ENCODE measurements at places on chromosomes 12 and 14.
A peak's percentile ranks its signal among the peaks of the same experiment; 100 is the strongest.

GRCh38 chr12:131783915-131784541, 44.2 kb upstream of the MMP17 start:
- DNase-seq, result peak; percentile 90

- no peak for DNase-seq
These were observed 7.9 kb upstream of the GPR132 start for GRCh38 chr14:105072892-105073719.

- DNase-seq, result peak; percentile 14
These were observed 117.5 kb downstream of the ASCL4 start for GRCh38 chr12:107891967-107892366.

- peak; percentile 56 for DNase-seq
These were observed 988 bp upstream of the TMEM263 start for GRCh38 chr12:106954462-106955376.

- DNase-seq, result peak; percentile 13
These were observed 69.1 kb upstream of the HOXC13 start for GRCh38 chr12:53869500-53869899.

GRCh38 chr12:19191563-19191962, 62.0 kb downstream of the PLEKHA5 start:
- DNase-seq, result no peak

GRCh38 chr12:67512061-67512460, 136.5 kb upstream of the DYRK2 start:
- no peak for DNase-seq

DNA sequence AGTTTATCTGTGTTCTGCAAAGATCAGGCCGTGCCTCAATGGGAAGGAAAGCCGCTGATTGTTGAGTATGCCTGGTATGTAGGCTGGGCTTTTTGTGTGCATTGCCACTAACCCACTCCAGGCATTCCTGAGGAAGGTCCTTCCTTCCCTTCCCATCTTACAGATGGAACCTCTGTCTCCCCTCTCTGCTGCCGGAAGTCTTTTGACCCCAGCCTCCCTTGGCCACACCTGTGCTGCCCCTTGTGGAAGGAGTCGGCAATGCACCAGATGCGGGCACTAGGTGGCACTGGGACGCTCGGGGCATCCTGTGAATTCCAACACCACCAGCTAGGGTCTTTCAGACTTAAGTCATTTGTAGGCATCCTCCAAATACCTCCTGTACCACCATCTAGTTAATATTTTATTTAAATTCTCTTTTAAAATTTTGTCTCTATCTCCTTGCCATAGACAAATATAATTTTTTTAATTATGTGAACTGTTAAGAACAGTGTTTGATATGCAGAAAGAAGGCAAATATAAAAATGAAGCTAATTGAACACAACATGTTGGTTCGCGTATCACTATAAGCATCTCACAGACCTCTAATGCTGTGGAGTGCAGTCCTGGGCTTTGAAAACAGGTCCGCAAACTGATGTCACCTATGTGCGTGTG, 99.6 kb downstream of the RIN3 start:
- peak; percentile 57 for DNase-seq

GRCh38 chr14:36021591-36022320, 154.8 kb downstream of the PTCSC3 start:
- no peak for DNase-seq

DNA sequence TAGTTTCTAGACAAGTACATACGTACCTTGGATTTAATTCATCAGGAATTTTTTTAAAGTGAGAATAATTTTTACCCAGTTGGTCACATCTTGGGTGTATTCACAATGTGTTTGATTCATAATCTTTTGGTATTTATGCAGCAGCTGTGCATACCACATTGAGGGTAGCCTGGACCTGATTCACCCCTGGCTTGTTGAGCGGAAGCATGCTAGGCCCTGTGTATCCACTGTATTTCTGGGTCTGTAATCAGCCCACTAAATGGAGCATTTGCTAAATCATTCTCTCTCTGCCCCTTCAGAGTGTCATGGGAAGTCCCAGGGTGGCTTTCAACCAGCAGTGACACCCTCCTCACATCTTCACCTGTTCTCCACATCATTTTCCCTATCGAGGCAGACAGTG, 203.8 kb upstream of the RGS6 start:
- no peak for DNase-seq

- no peak for DNase-seq
These were observed 8.2 kb upstream of the A2M start for GRCh38 chr12:9123781-9124382.

- no peak for DNase-seq
These were observed 197.0 kb upstream of the PRICKLE1 start for GRCh38 chr12:42786400-42787148.

GRCh38 chr12:91857813-91858542, 287.7 kb downstream of the BTG1 start:
- DNase-seq, result no peak

DNA sequence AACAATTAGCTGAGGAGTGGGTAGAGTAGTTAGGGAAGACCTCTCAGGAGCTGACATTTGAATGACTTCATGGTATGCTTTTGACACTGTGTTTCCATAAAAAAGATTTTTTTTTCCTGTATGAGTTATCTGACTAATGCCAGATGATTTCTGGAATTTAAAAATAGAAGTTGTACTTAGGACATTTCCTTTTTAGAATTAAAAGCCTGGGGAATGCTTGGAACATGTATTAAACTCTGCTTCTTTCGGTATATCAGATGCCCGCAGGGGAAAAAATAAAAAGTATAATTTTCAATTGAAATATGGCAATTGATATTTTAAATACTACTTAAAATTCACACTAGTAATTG, 41.1 kb downstream of the BRMS1L start:
- DNase-seq, result no peak

DNA sequence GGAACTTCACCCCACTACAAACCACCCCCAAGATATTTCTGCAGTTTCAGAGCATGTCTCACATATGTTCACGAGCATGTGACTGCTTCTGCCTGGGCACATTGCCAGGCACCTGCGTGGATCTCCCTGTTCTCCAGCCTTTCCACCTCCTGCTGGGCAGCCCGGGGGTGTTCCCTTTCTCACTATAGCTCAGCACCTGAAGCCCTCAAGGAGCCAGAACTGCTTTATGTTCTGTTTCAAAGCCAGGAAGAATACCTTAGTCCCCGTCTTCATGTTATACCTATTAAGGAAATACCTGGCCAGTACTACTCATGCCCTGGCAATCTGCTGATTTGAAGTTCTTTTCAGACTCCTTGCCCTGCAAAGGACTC, 4.2 kb upstream of the FGF6 start:
- no peak for DNase-seq

- peak; percentile 71 for DNase-seq
These were observed 29.8 kb upstream of the CDKN3 start for GRCh38 chr14:54366736-54367735.

- DNase-seq, result peak; percentile 31
These were observed 1.6 kb upstream of the CHD4 start for GRCh38 chr12:6608592-6609281.

GRCh38 chr14:56422703-56423213, 156.8 kb upstream of the TMEM260 start:
- DNase-seq, result peak; percentile 48

DNA sequence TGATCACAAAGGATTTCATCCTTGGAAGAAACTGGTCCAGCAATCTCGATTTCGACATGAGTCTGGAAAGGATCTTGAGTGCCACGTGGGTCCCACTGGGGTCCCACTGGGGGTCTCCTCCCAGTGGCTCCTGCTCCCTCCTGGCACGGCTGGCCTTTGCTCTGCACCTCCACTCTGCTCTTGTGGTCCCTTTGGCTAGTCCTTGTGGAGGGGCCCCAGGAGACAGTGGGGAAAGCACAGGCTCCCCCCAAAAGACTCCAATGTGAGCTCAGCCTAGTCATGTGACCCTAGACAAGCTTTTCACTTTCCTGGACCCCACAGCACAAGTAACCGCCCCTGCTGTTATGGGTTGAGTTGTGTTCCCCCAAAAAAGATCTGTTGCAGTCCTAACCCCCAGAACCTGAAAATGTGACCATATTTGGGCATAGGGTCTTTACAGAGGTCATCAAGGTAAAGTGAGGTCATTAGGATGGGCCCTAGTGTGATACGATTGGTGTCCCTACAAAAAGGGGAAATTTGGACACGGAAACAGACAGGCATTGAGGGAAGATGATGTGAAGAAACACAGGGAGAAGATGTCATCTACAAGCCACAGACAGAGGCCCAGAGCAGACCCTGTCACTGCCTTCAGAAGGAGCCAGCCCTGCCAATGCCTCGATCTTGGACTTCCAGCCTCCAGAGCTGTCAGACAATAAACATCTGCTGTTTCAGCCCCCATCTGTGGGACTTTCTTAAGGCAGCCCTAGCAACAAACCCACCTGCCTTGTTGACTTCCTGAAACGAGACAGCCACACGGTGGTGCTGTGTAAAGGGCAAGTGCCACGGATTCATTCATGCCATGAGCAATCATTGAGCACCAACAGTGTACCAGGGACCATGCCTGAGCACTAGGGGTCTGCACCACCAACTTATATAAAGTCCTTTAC, 23.8 kb upstream of the PPP2R5C start:
- no peak for DNase-seq

- DNase-seq, result no peak
These were observed 124.4 kb downstream of the MYRFL start for GRCh38 chr12:69949311-69950002.

GRCh38 chr14:106789318-106789717, 1262.9 kb downstream of the TMEM121 start:
- DNase-seq, result no peak

DNA sequence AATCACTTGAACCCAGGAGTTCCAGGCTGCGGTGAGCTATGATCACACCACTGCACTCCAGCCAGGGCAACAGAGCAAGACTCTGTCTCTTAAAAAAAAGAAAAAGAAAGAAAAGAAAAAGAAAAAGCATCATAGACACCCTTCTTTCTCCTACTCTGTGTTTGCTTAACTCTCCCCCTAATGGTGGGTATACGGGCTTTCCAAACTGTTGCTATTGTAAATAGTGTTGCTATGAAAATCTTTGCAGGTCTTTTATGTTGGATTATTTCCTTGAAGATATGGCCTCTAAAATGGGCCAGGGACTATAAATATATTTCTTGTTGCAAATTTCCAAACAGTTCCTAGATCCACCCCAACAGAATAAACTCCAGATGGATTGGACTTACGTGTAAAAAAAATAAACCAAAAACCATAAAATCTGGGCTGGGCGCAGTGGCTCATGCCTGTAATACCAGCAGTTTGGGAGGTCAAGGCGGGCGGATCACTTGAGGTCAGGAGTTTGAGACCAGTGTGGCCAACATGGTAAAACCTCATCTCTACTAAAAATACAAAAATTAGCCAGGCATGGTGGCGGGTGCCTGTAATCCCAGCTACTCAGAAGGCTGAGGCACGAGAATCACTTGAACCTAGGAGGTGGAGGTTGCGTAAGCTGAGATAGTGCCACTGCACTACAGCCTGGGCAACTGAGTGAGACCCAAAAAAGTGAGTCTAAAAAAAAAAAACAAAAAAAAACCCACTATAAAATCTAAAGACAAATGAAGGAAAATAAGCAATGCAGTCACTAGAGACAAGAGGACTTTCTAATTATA, 25.9 kb downstream of the NFKBIA start:
- no peak for DNase-seq

- DNase-seq, result no peak
These were observed 75.7 kb downstream of the TSPAN9 start for GRCh38 chr12:3152892-3153291.

DNA sequence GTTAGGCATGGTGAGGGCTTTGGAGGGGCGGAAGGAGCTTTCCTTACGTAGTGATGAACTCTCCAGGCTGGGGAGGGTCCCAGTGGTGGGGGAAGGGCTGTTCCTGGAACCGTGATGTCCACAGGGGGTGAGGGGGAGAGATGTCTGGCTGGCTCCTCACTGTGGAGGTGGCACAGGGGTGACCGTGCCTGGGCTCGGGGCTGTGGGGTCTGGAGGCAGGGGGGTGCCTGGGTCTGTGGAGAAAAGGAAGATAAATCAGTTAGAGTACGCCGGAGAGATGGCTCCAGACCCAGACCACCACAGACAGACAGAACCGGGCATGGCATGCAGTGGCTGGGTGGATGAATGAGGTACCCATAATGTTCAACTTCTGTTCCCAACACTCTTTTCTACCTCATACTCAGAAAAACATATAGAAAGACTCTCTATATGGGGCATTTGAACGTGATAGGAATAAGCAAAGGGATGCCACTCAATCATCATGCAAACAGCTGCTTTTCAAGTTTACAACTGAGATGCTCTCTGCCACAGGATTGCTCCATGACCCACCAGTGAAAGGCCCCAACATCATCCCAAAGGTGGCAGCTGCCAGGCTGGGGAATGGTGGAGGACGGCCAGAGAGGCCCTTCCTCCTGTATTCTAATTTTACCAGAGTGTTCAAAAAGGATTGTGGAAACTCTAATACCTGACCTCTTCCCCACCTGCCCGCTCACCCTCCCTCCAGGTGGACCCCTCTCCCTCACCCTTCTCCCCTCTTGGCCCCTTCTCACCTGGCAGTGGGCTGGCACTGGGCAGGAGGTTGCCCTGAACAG, 5.6 kb downstream of the MYL6 start:
- no peak for DNase-seq

DNA sequence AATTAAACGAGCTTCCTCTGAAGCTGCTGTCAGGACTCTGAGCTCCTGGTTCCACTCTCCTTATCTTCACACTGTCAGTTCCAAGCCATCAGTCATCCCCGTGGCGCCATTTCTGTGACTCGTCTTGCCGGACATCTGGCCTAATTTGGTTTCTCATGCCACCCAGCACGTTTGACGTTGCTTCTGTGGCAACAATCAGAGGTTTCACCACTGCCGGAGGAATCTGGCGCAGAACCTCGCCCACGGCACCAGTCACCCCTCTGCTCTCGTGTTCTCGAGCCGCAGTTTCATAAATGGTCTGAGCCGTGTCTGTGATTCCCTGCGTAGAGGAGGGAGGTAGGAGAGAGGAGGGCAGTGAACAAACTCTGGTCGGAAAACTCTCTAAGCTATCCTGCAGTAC, 29.7 kb downstream of the BDKRB1 start:
- no peak for DNase-seq

- no peak for DNase-seq
These were observed 30.7 kb downstream of the FLVCR2 start for GRCh38 chr14:75609116-75609515.

DNA sequence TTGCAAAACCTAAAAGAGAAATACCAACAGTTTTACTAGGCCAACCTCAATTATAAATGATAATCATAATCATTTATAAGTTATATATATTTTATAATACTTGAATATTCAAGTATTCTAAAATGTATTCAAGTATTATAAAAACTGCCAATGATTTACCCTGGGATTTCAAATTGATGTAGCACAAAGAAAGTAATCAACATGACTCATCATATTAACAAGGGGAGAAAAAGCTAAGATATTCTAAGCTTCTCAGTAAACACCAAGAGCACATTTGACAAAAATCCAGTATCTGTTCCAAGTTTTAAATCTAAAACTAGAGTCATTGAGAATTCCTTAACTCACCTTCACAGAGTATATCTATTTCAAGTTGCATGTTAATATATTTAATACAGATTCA, 56.1 kb downstream of the CAPZA3 start:
- DNase-seq, result peak; percentile 8

DNA sequence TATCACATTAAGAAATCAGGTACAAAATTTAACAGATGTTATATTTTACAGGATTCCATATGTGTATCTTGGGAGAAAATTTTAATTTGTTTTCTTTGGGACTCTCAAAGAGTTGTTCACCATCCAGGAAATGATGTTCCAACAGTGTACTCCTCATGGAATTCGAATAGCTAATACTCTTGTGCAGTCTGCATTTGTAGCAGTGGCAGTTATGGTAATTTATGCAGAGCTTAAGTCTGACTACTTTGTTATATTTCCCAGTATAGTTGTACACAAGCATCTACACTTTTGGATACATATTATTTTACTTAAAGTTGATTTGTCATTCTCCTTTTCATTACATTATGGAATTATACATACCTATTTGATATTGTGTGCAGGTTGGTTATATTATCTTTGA, 436.7 kb upstream of the FBXO33 start:
- no peak for DNase-seq

- peak; percentile 66 for DNase-seq
These were observed 10.5 kb downstream of the PALS1 start for GRCh38 chr14:67251573-67252226.

Measured in ELR (cell line).